WTC11 (cell line): ENCODE measurements at places on chromosomes 16 and 17.

- DNase-seq = no peak
Observed at GRCh38 chr17:45288825-45289224, 26.9 kb upstream of the SPATA32 start.

DNA sequence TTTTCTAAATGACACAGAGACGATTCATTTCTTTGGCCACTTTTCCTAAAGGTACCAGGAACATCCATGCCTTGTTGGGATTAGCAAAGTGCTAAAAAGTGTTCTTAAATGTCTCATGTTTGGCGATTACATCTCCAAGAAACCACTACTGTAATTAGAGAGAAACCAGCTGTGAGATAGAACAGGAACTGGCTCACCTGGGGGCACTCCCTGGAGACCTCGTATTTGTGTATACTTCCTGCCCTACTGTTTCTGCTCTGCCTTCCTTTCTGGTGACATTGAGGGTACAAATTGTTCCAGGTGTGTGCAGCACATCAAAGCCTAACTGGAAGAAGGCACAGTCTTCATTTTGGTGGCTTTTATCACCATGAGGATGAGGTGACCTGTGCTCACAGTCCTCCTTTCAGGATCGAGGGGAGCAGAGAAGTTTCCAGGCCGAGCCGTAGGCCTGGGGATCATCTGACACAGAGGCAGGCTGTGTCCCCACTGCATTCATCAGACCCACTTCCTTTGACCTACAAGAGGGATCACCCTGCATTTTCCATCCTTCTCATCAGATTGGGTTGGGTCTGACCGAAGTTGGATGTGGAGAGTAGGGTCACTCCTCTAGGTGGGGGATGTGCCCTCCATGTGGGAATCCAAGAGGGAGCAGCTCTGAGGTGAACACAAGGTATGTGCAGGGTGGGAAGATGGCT is 23.7 kb downstream of the CCL4 start:
- no peak for DNase-seq

DNA sequence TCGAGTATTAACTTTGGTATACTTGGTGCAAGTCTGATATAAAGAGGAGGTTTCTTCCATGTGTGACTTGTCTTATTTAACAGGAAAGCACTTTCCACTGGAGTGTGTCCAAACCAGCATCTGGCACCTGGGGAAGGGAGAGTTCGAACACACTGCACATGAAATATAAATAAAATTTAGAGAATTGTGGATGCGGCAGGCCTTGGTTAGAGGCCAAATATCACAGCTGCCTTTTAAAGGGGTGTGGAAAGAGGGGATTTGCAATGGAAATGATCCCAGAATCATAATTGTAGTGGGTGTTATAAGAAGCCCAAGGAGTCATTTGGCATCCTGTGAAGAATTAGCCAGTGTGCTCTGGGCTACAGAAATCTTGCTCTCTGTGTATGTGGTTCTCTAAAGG is 4.3 kb upstream of the NXN start:
- DNase-seq = no peak

DNA sequence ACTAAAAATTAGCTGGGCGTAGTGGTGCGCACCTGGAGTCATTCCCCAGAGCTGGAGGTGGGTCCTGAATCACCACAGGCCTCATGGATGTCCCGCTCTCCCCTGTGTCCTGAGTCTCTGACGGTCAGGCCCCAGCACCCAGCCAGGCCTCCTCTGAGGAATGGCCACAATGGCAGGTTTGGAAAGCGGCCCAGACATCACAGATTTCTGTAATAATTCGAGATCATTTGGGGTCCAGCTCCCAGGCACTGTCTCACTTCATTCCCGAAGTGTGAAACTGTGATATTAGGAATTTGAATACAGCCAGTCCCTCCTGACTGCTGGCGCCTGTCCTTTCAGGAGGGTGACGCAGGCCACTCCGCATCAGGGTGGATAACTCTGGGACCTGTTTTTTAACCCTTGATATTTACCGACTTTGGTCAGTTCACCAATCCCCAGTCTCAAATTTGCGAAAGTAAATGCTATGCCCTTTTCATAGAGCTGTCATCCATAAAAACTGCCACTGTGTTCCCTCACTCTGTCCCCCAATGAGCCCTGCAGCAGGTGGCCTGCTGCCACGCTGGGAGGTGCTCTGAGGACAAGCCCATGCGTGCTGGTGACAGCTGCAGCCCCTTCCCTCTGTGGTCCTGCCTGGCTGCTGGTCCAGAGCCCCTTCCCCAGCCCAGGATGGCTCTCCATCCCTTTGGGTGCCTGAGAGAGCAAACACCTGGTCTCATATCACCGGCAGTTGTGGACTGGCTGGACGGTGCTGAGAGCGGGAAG is 28.3 kb upstream of the RPTOR start:
- no peak for DNase-seq

DNA sequence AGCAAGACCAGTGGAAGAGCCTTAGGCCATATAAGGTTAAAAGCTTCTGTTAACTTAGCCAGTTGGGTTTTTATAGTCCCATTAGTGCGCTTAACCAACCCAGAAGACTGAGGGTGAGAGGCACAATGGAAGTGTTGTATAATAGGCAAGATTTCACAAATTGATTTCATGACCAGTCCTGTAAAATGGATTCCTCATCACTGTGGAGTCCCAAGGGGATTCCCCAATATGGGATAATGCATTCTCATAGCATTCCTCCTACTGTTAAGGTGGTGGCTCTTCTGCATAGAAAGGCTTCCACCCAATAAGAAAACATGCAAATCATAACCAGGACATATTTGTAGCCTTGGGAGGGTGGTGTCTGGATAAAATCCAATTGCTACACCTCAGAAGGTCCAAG is 22.1 kb upstream of the B4GALNT2 start:
- no peak for DNase-seq

GRCh38 chr16:939311-939710 is 31.5 kb downstream of the LMF1 start:
- no peak for DNase-seq

DNA sequence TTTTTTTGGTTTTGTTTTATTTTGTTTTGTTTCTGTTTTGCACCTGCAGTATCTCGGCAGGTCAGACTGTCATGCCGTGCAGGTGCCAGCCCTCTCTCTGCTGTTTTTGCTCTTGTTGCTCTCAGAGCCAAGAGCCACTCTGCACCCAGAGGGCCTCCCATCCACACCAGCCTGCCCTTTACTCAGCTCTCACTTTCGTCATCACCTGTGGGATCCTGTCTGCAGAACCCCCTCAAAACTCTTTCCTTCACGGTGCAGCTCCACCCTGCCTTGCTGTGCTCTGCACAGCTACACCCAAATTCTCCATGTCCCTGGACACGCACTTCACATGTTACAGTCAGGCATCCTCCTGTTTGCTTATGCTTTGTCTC is 2.6 kb downstream of the AOC3 start:
- no peak for DNase-seq

DNA sequence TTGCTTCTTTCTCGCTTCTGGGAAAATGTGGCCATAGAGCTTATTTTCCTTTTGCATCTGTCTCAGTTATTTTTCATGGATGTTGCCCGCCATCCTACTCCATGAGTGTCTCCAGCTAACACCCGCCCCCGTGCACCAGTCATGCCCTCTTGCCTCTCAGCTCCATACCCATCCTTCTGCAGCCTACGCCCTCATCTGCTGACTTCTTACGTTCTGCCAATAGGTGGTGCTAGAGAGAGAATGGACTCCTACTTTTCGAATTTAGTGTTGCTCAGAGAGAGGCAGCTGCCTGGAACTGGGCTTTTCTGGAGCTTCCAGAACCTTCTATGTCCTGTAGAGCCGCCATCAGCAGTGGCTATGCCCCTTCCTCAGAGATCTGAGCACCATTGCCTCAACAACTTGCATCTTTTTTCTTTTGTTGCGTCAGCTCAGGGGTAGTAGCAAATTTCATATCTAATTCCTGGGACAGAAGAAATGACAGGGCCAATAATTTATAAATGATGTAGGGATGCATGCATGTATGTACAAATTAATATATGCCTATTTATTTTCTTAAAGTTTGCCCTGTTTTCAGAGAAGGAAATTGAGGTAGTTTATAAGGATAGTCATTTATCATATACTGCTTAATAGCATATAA is 119.7 kb upstream of the MYOCD start:
- peak; percentile 49 for DNase-seq

- DNase-seq = peak; percentile 41
Observed at GRCh38 chr17:41773190-41773588, 13.3 kb downstream of the JUP start.

DNA sequence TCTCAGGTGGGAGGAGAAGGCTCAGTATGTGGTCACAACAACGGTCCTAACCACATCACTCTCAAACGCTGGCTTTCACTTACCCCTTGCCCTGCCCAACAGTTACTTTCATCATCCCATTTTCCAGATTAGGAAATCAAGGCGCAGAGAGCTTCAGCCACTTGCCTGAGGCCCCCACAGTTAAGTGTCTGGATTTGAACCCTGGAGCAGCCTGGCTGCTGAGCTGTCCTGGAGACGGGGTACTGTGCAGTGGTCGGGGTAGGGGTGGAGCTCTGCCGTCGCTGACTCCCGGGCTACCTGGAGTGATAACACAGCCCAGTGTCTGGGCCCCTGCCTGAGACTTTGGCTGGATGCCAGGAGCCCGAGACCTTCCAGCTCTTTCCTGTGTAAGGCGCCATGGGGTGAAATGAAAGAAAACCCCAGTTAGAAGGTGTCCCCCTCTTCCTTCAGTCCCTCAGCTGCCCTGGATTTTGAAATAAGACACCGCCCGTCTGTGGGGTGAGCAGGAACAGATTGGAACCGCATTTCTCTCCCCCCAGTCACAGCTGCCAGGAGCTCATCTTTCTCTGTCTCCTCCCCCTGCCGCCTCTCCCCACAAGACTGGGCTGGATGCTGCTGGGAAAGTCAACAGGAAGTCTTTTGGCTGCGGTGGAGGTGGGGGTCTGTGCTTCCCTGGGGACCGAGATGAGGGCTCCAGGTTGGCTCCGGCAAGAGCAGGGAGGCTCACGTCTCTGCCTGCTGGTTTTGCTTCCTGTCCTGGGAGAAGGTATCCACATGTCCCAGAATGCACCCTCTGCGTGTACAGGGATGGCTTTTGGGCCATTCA is 280.2 kb downstream of the SEC14L1 start:
- peak; percentile 74 for DNase-seq

- peak; percentile 71 for DNase-seq
Observed at GRCh38 chr17:17780922-17781590, 55.7 kb downstream of the SREBF1 start.

- DNase-seq = no peak
Observed at GRCh38 chr17:27424941-27425340, 31.3 kb upstream of the KSR1 start.

DNA sequence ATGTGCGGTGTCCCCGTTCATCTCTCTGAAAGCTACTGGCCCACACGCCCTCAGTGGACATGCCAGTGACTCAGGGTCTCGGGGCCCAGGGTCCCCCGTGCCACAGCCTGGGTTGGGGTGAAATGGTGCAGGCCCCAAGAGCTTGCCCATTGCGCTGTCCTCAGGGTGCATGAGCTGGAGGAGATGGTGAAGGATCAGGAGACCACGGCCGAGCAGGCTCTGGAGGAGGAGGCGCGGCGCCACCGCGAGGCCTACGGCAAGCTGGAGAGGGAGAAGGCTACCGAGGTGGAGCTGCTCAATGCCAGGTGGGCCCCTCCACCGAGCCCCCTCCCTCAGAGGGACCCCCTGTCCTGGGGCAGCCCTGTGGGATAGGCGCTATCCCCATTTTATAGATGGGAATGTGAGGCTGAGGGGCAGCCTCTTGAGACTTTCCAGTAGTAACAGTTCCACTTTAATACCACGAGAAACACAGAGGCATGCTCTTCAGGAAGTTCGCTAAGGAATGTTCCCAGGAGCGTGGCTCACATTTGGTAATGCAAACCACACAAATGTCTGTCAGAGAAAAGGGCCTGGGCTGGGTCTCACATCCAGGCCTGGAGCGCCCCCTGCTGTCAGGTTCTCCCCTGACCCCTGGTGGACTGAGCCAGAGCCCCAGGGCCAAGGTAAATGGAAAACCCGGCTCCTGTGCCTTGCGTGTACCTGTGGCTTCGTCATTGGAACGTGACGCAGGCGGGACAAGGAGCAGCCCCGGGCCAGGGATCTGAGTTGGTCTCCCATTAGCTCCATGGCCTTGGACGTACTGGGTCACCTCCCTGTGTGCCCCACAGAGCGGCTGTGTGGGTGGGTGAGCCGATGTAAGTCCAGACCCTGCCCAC is 133.7 kb downstream of the RAB11FIP4 start:
- peak; percentile 97 for DNase-seq

GRCh38 chr17:71224824-71225575 is 895.8 kb upstream of the SOX9 start:
- DNase-seq = no peak

DNA sequence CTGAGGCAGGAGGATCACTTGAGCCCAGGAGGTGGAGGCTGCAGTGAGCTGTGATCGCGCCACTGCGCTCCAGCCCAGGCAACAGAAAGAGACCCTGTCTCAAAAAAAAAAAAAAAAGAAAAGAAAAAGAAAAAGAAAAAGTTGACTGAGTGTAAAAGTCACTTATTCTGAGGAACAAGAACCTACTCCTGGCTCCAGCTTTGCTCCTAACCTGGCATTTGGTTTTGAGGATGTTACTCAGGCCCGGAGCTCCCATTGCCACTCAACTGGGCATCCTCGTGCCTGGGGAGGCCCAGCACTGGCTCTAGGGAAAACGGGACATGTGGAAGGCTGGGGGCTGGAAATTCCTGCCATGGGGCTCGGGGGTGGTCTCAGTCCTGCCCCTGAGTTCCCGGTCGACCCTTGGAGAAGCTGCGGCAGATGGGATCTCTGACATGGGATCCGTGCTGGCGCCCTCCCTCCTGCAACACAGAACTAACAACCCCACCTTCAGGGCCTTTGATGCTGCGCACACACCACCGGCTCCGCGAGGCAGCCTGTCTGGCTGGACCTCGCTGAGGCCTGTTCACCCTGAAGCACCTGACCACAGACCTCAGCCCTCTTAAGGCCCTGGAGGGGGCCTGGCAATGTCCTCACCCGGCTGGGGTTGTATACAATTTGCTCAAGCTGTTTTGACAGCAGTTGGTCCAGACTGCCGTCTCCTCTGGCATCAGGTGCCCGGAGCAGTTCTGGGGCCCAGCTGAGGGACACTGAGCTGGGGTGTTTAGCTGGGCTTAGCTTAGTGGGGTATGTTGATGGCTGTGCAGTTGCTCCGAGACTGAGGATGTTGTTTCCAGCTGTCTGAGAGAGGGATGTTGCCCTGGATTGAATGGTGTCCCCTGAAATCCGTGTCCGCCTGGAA is 12.3 kb downstream of the CD7 start:
- DNase-seq = no peak

- DNase-seq = no peak
Observed at GRCh38 chr17:74779948-74780400, 3.8 kb upstream of the NAT9 start.

GRCh38 chr16:51157698-51158097 is 6.6 kb upstream of the SALL1 start:
- DNase-seq = no peak

GRCh38 chr17:32588135-32588534 is 101.3 kb downstream of the CDK5R1 start:
- DNase-seq = no peak

- no peak for DNase-seq
Observed at GRCh38 chr17:80291691-80292487, 31.2 kb downstream of the RNF213 start.
